ENCODE measurements at places on chromosomes 3 and 15.

DNA sequence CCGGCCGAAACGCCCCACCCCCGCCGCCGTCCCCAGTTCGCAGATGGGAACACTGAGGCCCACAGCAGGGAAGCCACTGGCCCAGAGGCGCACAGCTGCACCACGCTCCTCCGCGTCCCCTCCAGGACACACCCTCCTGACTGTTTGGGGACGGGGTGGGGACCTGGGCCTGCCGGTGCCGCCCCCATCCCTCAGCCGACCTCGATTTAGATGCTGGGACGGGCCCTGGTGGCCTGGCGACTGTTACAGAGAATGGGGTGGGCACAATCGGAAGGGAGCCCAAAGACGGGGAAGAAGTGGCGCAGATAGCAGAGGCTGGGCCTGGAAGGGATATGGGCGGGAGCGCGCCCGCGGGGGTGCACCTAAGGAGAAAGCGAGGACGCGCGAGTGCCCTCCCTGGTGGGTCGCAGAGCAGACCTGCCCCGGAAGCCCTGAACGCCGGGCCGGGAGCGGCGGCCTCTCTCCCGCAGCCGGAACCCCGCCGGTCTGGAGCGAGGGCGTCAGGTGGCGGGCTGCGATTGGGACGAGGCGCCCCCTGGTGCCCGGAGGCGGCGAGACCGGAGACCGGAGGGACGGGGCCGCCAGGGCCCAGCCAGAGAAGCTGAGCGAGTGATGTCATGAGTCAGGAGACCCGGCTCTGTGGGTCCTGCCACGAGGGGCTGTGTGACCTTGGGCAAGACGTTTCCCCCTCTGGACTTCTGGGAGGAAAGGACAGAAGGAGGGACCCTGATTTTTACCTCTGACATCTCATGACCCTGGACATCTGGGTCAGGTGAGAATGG, 78.4 kb downstream of the IQSEC1 start:
- peak; percentile 71 for DNase-seq

DNA sequence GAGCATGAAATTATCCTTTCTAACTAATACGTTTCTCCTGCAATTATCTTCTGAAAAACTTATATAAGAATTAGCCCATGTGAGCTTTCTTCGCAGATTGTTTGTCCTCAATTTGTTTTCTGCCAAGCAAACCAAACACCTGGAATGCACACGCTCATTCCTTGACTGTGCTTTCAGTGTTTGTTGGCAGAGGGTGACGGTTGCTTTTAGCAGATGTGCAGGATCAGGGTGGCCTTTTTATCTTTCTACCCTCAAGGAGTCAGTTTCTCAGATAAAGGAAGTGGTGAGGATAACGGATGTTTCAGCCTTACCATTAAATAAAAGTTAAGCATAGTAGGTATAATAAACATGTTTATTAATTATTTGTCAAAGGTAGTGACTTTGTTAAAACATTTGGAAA, 15.2 kb downstream of the ARPP21 start:
- DNase-seq, result no peak

DNA sequence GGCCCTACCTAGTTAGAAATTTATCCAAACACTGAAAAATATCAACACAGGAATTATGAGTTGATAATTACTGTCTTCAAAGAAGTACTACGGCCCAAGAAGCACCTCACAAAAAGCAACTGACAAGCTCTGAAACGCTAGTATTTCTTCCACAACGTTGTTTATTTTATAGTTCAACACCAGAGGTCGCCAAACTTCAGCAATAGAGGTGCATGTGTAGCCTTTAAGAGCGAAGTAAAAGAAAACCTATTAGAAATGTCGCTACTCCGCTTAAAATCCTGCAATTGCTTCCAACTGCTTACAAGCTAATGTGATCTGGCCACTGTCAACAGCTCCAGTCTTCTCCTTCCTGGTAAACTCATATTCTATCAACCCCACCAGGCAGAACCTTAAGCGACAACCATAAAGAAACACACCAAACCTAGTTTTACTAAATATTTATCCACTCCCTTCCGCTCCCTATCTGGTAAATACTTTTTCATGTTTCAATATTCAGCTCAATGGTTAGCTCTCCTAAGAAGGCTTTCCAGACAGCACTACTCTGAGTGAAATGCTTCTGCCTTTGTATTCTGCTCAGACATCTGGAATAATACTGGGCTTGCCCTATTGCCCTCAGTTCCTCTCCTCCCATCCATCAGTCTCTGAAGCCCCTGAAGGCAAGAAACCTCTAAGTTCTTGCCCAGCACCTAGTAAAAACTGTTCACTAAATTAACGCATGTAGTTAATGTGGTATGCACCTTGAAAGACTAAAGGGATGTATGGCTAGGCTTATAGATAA, 110.2 kb downstream of the NR1I2 start:
- DNase-seq, result peak; percentile 75

- no peak for DNase-seq
These were observed 2.7 kb upstream of the GALNT15 start for GRCh38 chr3:16171825-16172224.

- no peak for DNase-seq
These were observed 522 bp upstream of the GXYLT2 start for GRCh38 chr3:72887343-72887704.

GRCh38 chr3:110697961-110698360, 373.7 kb upstream of the NECTIN3 start:
- peak; percentile 49 for DNase-seq

DNA sequence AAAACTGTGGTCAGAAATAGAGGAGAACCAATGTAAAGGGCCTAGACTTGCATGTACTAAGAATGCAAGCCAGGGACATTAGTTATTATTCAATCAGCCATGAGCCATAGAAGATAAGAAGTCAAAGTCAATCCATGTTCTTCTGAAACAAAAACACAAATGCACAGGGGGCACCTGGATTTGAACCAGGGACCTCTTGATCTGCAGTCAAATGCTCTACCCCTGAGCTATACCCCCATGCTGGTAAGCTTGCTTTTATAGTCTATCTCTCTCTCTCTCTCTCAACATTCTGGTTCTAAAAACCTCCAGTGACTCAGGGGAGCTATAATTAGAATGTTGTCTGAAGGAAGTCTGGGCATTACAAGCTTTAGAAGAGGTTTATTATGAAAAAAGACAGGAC, 85.6 kb upstream of the ACP3 start:
- peak; percentile 59 for DNase-seq

GRCh38 chr3:14569474-14570000, 29.4 kb upstream of the GRIP2 start:
- no peak for DNase-seq

- DNase-seq, result no peak
These were observed 16.6 kb upstream of the PARP6 start for GRCh38 chr15:72288796-72289596.

- DNase-seq, result no peak
These were observed 82.2 kb downstream of the DHX30 start for GRCh38 chr3:47885168-47885567.

DNA sequence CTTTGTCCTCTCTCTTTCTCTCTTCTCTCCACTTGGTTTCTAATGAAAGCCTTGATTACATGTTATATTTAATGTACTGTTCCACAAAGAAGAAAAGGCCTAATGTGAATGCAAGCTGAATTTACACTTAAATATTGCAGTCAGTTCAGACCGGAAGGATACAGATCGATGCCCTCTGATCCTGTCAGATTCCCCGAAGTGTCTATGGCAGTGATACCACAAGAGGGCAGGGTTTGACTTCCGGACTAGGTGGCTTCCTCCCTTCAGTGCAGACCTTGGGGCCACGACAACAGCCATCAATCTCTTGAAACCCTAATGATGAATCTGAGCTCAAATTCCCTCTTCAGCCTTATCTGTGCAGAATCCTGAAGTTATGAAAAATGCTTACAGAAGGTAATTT, 29.5 kb downstream of the AGTR1 start:
- DNase-seq, result peak; percentile 48

DNA sequence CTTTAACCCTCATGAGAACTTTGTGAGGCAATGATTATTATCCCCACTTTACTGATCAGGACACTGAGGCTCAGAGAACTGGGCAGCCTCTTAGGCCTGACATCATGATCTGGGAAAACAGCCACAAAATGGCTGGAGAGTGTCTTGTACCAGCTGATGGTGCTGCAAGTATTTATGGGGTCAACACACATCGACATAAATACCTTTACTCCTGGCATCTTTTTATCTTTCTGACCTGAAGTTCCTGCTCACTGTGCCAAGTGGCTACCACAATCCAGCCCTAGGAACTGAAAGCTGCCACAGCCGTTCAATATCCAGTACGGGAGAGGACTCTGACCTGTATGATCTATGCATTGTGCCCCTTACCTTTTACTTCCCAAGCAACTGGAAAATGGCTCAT, 29.2 kb upstream of the MUC13 start:
- no peak for DNase-seq

GRCh38 chr3:133915685-133916658, 20.3 kb upstream of the RAB6B start:
- peak; percentile 55 for DNase-seq

- DNase-seq, result no peak
These were observed 133.4 kb upstream of the BHLHE40 start for GRCh38 chr3:4845882-4846281.

- no peak for DNase-seq
These were observed 190.2 kb downstream of the KLF13 start for GRCh38 chr15:31516874-31517273.

DNA sequence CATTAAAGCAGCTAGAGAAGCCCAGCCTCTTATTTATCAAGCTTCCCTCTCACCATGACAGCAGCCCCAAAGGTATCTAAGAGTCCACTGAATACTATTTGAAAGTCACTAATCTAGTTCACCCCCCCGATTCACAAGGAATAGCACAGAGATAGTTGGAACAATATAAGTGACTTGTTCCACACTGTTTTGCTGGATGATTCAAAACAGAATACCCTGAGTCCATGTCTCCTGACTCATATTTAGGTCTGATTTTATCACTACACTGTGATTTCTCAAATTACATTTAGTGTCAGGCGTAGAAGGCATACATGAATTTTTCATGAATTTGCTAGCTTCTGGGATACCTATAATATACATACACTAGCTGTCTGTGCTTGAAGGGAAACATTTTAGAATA, 18.7 kb upstream of the EOGT start:
- DNase-seq, result peak; percentile 86

- DNase-seq, result peak; percentile 39
These were observed 93.4 kb downstream of the CCNL1 start for GRCh38 chr3:157066335-157067098.

DNA sequence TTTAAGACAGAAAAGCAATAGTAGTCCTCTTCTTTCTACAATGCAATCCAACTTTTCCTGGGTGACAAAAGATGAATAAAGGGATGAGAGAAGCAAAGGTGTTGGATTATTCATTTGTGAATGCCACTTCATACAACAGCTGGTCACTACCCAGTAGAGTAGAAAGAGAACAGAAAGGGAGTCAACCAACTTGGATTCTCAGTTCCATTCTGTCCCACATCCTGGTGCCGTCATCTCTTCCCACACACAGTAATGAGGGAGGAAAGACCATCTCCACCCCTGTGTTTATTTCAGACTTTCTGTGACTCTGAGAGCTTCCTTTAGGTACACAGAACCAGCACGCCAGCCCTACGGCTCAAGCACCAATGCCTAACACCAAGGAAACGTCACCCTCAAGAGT, 71.0 kb downstream of the FOXP1 start:
- DNase-seq, result no peak

DNA sequence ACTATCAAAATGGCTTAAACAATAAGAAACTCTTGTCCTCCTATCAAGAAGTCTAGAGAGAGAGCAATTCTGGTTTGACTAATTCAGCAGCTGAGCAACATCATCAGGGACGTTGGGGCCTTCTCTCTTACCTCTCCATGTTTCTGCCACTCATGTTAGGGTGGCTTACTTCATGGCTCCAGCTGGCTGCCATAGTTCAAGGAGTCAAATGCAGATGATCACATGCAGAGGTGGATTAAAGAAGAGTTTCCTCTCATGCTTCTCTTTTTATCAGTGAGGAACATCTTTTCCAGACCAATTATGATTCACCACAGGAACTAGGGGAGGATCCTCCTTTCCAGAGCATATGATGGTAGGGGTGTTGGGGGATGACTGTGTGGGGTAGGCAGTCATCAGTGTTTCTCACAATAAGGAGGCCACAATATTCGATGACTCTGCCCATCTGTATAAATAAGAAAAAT, 45.5 kb downstream of the NEK11 start:
- peak; percentile 19 for DNase-seq

DNA sequence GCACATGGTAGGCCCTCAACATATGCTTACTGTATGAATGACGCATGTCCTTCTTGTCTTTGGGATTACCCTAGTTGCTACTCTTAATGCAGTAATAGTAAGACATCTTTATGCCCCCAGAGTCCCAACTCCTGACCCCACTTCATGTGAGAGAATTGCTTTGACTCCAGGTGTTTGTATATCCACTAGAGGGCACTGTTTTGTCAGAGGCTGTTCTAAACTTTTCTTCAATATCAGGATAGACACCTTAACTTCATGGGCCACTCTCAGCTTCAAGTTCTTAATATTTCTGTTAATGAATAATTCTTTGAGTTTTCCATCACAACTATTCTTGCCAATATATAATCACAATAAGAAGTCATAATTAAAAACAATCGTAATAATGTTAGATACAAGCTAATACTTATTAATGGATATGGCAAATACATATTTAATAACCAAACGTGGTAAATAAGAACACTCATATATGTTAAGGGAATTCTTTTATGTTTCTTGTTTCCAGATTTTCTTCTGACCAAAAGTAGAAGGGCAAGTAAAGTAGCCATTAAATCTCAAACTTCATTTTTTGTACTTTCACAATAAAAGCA, 337.2 kb upstream of the DNAJC19 start:
- DNase-seq, result peak; percentile 24

- no peak for DNase-seq
These were observed 85.3 kb upstream of the TNFSF10 start for GRCh38 chr3:172608575-172608974.

- DNase-seq, result peak; percentile 76
These were observed 98.3 kb upstream of the VGLL3 start for GRCh38 chr3:87088993-87089841.

- no peak for DNase-seq
These were observed 441.9 kb downstream of the PLOD2 start for GRCh38 chr3:145719114-145719513.

DNA sequence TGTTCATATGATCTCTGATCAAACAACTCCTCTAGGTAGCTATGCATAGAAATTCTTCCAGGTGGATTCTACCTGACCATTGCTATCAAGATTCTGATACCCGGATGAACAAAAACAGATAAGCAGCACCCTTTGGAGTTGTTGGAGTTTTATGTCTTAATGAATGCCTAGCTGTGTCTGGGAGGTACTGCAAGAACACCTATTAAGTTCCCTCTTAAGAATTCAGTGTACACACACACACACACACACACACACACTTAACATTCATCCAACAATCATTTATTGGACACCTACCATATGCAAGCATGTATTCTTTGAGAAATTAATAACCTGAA, 58.1 kb upstream of the FNDC3B start:
- DNase-seq, result no peak

GRCh38 chr3:44862226-44862637, 520 bp downstream of the TMEM42 start:
- DNase-seq, result peak; percentile 34
